B cell (primary cell): ENCODE measurements at places on chromosomes 13 and 19.

DNA sequence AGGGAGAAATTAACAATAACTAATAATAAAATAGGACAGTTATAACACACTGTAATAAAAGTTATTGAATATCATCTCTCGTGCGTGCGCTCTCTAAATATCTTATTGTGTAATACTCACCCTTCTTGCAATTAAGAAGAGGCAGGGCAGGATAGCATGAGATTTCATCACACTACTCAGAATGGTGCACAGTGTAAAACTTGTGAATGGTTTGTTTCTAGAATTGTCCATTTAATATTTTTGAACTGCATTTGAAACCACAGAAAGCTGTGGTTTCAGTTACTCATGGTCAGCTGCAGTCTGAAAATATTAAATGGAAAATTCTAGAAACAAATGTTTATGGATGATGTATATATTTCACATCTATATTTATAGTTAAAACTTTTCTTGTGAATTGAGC is 161.1 kb downstream of the DCT start:
- no peak for DNase-seq

DNA sequence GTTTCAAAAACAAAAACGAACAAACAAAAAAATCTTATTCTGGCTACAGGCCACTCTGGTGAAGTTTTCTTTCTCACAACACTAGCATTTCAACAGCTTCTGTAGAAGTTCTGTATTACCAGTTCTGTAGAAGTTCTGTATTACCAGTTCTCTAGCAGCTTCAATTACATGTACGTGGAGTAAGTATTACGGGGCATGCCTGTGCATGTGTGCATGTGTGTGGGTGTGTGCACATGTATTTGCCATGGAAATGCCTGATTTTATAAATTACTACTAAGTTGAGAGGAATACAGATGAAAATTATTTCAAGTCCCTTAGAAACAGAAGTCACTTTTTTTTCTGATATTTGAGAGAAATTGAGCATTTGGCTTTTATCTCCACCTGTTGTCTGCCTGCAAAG is 414.2 kb downstream of the FOXO1 start:
- no peak for DNase-seq

GRCh38 chr13:94608586-94608985 is 6.9 kb downstream of the GPR180 start:
- DNase-seq = no peak

- no peak for DNase-seq
Measured at GRCh38 chr19:9622531-9622930, 1.5 kb upstream of the ZNF561 start.

DNA sequence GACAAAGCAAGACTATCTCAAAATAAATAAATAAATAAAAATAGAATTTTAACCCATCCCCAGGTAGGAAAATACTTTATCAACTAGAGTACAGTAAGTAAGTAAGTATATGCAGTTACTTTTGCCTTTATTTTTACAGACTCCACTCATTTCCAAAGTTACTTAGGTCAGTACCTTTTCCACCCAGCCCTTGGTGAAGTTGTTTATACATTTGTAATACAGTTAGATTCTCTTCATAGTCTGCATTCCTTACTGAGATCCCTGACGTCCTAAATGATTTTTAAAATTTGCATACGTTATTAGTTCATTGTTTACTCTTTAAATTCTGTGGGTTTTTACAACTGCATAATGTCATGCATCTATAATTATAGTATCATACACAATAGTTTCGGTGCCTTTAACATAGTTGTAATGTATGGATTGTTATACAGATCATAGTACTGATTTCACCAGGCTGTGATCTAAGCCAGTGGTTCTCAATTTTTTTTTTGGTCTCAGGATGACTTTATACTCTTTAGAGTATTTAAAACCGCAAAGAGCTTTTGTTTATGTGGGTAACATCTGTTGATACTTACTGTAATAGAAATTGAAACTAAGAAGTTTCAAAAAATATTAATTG is 10.4 kb downstream of the SETDB2 start:
- peak; percentile 21 for DNase-seq

GRCh38 chr19:35295792-35296462 is 4.0 kb downstream of the MAG start:
- DNase-seq = peak; percentile 76

- DNase-seq = no peak
Measured at GRCh38 chr19:23402388-23402787, 7.1 kb upstream of the ZNF91 start.

DNA sequence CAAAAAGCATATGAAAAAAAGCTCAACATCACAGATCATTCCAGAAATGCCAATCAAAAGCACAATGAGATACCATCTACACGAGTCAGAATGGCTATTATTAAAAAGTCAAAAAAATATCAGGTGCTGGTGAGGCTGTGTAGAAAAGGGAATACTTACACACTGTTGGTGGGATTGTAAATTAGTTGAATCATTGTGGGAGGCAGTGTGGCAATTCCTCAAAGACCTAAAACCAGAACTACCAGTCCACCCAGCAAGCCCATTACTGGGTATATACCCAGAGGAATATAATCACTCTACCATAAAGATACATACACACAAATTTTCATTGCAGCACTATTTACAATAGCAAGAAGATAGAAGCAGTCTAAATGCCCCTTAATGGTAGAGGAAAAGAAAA is 529.9 kb downstream of the SLITRK1 start:
- no peak for DNase-seq
